ENCODE measurements at places on chromosomes 16 and 17.
A peak's percentile ranks its signal among the peaks of the same experiment; 100 is the strongest.

DNA sequence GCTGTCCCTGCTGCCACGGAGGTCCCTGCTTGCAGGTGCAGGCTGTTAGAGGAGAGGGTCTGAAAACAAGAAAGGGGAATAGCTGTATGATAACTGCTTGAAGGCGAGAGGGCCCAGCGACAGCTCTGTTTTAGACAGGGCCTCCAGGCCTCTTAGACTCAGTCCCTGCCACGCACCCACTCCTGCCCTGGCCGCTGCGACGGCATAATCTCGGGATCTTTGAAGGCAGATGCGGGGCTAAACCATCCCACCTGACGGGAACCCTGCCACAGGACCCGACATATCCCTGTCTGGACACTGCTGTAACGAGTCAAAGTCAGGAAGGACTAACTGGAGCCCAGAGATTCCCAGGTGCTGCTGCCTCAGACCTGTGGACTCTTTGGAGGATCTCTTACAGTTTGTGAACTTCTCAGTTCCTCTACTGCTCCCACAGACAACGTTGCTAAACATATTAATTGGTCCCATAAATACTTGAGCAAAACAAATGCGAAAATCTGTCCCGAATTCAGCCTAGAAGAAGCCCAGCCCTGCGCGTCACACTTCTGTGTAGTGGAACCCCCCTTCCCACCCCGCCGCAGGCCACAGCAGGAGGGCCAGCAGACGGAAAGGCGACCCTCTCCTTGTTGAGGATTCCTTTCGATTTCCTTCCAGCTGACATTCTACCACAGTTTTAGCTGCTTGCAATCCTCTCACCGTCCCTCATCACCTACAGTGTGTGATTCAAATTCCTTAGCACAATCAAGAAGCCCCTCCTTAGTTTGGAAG is 998 bp upstream of the TMEM11 start:
- no peak for DNase-seq

GRCh38 chr17:54662978-54663876 is 237.4 kb upstream of the TOM1L1 start:
- DNase-seq = no peak

DNA sequence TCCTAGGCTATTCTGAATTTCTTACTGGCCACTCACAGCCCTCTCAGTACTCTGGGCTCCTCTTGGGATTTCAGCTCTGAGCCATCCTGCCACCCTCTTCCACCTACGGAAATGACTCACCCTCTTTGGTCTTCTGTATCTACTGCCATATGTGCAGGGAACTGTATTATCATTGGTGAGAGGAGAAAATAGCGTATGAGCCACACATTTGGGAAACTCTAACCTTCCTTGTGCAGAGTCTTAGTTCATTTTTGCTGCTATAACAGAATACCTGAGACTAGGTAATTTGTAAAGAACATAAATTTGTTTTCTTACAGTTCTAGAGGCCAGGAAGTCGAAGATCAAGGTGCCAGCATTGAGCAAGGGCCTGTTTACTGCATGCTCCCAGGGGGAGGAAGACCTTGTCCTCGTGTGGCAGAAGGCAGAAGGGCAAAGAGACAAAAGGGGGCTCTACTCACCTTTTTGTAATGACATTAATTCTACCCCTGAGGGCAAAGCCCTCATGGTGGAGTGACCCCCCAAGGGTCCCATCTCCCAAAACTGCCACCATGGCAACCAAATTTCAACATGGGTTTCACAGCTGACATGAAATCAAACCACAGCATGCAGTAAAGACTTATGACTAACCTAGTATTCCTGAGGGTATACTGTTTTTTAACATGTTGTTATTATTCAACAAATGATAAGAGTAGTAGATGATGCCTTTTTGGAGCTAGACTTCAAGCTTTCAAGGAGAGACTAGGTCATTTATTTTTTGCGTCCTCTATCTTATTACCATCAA is 191.8 kb downstream of the PRKCA start:
- DNase-seq = no peak

- DNase-seq = no peak
Measured at GRCh38 chr16:52398491-52398960, 148.4 kb downstream of the TOX3 start.

- DNase-seq = no peak
Measured at GRCh38 chr17:48192321-48192731, 84.8 kb downstream of the SNX11 start.

DNA sequence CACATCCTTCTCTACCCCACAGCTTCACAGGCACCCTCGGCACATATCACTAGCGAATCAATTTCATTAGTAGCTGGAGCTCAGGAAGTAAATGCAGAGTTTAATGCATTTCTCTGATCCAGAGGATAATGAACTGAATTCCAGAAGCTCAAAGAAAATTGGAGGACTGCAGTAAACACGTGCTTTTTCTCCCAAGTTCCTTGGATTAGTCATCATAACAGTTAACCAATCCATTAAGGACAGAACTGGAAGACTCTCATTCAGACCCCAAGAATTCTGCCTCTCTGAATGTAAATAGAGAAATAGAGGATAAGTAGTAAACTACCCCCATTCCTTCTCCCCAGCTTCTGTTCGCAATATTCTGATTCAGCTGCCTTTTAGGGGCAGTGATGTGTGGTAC is 40.7 kb downstream of the DUSP14 start:
- DNase-seq = no peak

GRCh38 chr16:59180083-59180476 is 446.0 kb upstream of the GOT2 start:
- no peak for DNase-seq

DNA sequence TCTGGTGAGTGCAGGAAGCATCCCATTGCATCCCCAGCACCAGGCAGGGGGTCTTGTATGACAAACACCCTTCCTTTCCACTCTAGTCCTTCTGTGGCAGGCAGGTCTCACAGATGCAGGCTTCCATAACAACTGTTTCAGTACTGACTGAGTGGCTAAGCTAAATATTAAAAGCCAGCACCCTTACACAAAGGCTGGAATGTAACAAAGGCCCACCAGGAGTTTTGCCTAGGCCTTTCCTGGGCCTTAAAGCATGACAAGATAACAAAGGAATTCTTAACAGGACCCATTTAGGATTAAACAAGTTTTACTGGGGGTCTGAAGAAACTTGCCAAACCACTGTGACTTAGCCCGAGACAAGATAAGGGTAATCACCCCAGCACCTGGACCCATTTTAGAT is 228.9 kb upstream of the RPL38 start:
- DNase-seq = no peak

DNA sequence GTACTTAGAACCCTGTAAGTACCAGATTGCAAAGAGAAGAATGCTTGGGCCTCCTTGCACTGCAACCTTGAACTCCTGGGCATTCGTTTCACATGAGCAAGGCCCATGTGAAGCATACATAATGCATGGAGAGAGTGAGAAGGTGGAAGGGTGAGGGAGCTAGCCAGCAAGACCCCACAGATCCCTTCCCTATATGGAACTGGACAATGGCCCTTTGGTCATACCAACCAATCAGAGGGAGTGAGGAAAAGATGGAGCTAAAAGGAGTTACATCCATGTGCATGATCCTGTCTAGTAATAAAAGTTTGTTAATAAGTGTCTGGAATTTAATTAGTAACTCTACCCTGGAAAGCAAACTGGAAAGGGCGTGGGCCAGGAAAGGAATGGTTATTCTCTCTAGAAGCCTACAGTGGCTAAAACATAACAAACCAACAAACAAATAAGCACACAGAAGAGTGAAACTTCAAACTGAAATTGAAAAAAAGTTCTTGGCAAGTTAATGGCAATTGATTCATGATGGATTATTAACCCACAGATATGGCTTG is 29.6 kb downstream of the DNAH3 start:
- no peak for DNase-seq

- no peak for DNase-seq
Measured at GRCh38 chr17:71071041-71071440, 901.7 kb downstream of the KCNJ2 start.

DNA sequence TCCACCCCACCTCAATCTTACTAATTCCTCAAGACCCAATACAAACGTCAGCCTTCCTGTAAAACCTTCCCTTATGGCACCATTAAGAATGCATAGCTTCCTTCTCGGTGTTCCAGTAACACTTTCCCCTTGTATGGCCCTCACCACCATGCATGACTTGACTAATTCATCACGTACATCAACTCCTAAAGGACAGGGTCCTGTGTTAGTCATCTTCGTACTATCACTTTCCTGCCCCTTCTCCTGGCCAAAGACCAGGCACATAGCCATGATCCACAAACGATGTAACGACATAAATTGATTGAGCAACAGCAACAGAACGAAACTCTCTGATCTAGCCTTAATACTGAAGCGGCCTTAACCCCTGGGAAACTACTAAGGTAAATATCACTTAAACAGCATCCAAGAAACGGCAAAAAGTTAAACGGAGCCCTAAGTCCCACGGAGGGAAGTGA is 612 bp downstream of the PSMD12 start:
- DNase-seq = no peak

DNA sequence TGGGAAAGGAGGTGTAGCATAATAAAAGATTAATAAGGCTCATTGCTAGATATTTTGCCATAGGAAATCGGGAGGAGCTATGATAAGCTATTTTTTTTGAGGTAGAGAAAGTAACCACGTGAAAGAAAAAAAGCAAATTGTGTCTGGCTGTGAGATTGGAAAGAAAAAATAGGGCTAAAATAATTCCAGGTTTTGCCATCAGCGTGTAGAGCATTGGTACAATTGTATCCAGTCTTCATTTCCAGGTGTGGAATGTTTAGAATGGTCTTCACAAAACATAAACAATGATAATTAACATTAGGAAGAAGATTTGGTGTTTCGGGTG is 1.1 kb downstream of the TANC2 start:
- no peak for DNase-seq

- DNase-seq = no peak
Measured at GRCh38 chr17:29115961-29116803, 64.0 kb downstream of the MYO18A start.

GRCh38 chr17:13837417-13837816 is 231.9 kb upstream of the COX10 start:
- no peak for DNase-seq

DNA sequence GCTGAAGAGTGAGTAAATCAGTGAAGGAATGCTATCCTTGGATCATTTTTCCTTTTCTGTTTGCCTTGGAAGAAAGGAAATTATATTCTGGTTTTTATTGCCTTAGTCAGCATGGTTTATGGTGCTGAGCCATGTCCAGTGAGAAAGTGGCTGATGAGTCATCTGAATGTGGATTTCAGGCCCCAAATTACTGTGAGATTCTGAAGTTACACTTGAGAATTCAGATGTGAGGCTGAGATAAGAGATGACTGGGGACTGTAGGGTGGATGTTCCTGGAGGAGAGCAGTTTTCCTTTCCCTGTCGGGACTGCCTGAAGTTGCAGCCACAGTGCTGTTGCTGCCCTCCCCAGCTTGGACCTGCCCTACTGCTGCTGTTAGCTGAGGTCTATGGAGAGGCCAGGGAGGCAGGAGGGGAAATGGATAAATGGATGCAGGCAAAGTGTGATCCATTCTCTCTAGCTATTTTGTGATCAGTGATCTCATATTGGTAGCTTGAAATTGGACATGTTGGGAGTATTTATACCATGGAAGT is 4.2 kb upstream of the MAP3K14 start:
- no peak for DNase-seq

- DNase-seq = no peak
Measured at GRCh38 chr16:75385507-75386152, 47.7 kb downstream of the CFDP1 start.

DNA sequence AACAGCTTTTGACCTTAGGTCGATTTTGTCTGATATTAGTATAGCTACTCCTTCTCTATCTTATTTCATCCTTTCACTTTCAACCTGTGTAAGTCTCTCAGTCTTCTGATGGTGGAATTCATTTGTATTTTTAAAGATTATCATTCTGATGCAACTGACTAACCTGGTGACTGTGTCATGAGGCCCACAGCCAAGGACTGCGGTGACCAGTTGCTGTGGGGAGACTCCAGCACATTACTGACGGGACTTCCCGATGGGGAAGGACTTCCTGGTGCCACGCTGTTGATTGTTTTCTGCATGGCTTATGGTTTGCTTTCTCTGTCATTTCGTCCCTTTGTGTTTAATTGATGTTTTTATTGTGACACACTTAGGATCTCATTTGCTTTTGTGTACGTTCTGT is 34.2 kb downstream of the RMI2 start:
- DNase-seq = no peak

DNA sequence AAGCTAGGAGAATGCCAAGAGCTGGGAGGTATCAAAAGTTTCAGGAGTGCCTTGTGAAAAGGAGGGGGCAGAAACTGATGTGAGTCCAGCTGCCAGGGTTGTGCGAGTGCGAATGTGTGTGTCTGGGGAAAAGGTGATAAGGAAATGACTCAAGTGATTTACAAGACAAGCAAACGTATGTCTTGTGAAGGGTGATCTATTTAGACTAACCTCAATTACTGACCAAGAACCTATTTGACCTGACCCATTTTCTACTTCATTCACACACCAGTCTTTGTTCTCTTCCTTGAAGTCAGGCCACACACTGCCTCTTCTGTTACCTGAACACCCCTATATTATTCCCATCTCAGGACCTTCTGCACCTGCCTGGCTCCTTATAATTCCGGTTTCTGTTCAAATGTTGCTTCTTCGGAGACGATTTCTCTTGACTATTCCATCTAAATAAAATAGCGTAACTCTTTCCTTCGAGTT is 1.0 kb downstream of the GDE1 start:
- no peak for DNase-seq

DNA sequence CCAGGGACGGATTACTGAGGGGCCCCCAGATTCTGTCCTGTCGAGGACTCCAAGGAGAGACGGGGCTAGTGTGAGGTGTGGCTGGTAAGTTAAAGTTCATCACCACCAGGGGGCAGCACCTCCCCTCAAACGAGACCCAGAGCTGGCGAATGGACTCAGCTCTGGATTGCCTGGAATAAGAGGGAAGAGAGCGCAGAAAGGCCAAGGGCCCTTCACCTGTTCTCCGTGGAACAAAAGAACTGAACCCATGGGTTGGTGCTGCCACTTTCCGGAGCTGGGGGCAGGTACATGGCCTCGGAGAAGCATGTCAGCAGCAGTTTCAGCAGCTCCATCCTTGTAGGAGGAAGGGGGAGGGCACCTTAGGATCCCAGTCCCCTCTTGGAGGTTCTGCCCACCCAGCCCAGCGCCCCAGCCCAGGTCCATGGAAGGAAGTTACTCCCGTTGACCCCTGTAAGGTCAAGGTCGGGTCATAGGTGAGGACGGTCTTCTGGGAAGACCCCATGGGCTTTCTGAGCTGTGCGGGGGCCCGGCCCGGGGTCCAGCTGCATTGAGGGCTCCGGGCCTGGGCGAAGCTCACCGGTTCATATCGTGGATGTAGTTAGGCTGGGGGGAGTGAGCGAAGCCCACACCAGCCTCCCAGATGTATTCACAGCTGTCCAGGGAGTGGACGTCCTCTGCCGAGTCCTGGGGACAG is 10.8 kb downstream of the HID1 start:
- peak; percentile 82 for DNase-seq
